SK-N-SH treated with all-trans-retinoic acid at 6 μM for 48 hours (cell line): ENCODE measurements at places on chromosomes 16 and 17.

DNA sequence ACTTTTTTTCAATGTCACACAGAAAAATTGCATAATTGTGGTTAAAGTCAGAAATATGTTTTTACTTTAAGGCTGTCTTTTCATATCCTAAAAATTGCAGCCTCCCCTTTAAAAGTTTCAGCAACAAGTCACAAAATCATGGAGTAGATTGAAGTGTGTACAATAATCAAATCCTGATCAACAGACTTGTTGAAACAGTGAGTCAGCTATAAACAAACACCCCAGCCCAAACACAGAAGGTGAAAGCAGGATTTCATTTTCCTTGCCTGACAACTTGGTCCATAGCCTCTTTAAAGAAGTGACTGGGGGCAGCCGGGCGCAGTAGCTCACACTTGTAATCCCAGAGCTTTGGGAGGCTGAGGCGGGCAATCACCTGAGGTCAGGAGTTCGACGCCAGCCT, 59.9 kb downstream of the WNT3 start:
- no peak for ATAC-seq

DNA sequence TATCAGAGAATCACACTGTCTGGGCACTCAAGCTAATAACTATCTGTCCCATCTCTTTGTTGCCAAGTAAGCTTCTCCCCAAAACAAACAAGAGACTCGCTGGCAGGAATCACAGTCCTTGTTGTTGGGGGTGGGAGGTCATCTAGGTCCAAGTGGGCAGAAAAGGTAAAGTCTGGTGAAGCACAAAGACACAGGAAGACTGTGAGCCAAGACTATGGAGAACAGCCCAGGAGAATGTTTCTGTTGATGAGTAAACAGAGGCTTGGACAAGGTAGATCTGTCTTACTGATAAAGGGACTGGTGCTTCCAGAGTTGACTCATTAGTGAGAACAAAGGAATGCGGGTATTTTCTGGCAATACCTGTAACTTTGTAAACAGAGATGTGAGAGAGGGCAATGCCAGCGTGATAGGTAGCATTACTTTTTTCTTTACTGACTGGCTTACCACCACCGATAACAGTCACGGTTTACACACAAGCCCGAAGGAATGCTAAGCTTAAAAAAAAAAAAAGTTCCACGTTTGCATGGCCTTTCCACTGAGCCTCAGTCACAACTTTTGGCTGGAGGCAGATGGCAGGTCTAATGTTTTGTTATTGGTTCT, 11.5 kb upstream of the MMD start:
- ATAC-seq: no peak

DNA sequence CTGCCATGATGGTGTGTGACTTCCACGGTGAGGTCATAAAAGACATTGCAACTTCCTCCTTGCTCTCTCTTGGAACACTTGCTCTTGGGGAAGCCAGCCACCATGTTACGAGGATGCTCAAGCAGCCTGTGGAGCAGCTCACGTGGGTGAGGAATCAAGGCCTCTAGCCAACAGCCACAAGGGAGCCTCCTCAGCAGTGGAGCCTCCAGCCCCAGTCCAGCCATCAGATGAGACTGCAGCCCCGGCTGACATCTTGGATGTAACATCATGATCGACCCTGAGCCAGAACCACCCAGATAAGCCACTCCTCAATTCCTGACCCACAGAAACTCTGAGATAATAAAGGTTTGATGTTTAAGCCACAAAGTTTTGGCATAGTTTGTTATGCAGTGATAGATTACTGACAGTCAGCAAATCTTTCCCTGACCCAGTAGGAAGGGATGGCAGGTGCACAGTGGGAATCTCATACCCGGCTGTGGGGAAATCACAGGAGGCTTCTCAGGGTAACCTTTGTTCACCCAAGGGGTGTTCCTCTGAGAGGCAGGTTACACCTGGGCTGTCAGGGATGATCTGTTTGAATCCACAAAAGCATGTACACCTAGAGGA, 23.3 kb upstream of the GINS2 start:
- ATAC-seq: no peak

DNA sequence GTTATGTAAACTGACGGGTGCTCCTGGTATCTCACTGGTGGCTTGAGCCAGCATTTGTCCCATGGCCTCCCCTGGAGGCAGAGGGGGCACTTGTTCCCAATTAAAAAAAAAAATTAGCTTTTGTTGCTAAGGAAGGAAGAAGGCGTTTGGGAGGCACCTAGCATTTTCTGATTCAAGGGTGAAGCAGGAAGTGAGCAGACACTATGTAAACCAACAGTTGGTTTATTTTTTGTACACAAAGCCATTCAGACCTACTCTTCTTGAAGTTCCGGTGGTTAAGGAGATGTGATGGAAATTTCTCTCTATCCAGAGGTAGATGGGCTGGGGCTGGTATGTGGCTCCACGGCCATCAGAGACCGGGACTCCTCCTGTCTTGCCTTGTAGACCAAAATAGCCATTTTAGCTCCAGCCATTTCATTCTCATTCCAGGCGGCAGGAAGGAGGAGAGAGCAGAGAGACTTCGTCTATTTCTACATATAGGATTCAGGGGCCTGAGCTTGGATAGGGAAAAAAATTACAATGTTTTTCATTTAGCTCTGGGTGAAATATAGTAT, 103.0 kb downstream of the SNX29 start:
- no peak for ATAC-seq

DNA sequence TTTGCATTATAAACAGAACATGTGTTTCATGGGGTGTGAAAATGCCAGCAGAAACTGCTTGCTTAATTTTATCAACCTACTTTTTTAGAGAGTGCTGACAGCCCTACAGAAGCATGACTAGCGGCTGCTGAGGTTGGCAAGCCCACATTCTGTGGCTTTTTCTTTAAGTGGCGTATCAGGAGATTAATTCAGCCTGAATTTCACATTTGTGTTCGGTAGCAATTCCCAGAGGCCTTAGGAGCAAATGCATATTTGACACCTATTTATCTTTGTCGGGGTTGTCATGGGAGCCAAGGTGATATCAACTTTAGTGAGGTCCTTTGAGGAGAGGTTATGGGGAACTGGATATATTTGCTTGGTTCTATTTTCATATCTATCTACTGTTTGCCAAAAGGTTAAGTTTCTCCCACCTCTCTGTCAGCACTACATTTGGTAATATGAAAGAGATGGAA, 140.9 kb downstream of the KCNJ2 start:
- no peak for ATAC-seq

- ATAC-seq: no peak; the same call in 1 of the 3 replicates
Measured at GRCh38 chr17:80208050-80208449, 12.1 kb downstream of the SGSH start.

DNA sequence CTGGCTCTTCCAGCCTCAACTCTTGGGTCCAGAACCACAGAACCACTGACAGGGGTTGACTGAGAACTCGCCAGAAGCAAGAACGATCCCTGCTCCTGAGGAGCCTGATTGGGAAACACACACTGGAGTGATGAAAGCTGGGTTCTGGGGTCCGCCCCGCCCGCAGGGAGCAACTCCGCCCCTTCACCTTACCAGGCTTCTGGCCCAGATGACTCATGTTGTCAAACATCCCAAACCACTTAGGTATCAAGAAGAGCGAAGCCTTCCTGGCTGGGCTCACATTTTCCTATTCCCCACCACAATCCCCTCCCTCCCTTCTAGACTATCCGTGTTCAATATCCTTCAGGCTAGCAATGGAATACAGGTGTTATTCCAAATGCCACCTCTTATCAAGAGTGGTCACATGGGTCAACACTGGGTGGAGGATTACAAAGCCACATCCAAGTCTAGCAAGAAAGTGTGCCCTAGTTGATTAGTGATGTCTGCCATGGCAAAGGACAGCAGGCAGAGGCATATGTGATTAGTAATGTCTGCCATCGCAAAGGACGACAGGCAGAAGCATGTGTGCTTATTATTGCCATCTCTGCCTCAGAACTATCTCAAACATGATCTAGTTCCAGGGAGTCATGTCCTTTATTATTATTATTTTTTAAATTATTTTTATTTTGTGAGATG, 70.5 kb downstream of the TIMM22 start:
- no peak for ATAC-seq

DNA sequence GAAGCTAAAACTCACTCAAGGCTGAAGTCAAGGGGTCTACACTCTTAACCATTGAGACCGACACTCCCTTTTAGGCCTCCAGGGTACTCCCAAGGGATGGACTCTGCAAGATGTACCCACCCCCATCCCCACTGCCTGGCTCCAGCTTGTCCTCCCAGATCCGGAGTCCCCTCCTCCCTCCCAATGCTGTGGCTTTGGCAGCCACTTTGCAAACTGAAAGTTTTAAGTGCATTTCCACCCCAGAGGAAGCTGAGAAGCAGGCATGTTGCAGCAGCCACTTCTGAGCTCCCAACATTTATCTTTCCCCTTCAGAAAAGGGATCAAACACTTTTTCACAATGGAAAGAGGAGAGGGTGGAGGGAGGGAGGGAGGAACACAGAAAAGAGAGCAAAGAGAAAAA, 115.2 kb downstream of the COPRS start:
- ATAC-seq: peak; percentile 11

- no peak for ATAC-seq
Measured at GRCh38 chr17:67570797-67571196, 146.9 kb upstream of the NOL11 start.

DNA sequence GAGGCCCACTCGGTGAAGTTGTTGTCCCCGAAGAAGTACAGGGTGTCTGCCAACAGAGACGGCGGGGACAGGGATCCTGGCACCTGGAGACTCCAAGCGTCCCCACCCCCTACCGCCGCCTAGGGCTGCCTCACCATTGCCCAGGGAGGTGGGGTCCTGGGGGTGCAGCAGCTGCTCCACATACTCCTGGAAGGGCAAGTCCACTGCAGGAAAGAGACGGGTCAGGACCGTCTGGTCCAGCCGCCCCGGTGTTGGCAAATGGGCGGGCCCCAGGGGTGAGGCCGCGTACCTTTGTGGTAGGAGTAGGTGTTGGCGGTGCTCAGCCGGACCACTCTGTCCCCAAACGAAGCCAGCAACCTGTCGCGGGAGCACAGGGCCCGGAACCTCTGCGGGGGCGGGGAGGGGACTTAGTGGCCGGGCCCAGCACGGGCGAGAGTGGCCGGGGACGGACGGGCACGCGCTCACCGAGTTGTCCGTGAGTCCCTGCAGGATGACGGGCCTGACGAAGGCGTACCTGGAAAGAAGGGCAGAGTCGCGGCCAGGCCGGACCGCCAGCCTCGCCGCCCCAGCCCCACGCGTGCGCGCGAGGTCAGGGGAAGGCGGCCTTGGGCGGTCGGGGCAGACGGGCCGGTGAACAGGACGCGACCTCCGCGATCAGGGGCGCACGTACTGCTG, 601 bp downstream of the JMJD8 start:
- no peak for ATAC-seq

DNA sequence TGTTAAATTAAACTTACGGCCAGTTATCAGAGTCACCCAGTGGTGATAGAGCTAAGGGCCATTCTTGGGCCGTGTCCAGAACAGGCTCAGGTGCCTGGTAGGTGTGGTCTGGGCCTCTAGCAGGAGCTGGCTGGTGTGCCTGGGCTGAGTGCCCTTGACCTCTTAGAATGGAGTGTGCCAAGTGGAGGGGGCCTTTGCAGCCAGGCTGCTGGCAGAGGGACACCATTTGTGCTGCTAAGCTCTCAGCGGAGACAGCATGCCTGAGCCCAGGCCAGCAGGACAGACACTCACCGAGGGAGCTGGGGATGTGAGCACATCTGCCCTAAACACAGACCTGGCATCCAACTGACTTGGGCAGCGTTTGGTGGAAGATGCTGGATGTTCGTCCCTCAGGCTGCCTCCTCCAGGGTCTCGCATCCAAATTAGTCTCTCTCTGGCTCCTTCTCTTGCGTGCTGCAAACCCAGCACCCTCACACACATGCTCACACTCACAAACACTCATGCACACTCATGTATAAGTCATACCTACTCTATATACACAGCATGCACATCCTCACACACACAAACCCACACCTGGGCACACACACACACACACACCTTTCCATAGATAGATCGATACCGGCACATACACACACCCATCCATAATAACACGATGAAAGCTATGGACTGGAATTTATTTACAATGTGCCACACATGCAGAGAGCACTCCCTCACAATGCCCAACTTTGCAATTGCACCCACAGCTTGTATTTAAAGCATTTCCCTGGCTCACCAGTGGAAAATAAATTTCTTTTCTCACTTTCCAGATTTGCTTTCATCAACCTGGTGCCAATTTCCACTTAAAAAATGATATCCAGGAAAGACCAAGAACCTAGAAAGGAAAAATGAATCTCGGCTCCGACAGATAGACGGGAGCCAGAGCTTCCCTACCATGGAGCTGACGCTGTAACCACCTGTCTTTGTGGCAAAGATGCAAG, 33.6 kb upstream of the CDH5 start:
- no peak for ATAC-seq

DNA sequence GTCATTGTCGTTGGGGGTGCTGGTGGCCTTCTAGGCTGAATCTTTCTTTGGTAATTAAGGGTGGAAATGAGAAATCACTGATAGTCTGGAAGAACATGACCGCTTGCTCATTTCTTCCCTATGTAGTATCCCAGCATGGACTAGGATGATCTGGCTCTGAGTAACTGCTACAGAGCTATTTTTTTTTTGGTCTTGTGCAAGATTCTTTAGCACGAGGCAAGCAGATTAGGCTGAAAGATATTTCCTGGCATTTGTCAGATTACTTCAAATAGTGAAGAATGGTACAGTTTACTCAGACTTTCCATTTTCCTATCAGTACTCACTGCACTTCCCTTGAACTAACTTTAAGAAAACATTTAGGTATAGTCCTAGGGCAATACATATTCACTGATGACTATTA, 89.0 kb downstream of the SYCE1L start:
- no peak; the same call in 2 of the 3 replicates for ATAC-seq

DNA sequence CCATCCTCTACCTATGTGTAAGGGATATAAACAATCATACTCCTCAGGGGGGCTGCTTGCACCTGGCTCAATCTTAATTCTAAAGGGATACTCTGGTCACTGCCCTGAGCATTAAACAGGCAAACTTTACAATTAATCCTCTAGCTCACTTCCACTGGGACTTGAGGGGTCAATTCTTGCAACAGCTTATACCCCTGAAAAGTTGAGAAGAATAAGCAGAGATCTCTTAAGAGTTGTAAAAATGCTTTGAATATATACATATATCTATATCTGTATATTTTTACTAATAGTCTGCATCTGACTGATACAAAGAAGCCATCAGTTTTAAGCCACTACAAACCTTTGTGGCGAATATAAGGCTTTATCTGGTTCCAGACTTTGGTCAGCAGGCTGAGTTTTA, 19.6 kb downstream of the HEATR6 start:
- ATAC-seq: no peak

DNA sequence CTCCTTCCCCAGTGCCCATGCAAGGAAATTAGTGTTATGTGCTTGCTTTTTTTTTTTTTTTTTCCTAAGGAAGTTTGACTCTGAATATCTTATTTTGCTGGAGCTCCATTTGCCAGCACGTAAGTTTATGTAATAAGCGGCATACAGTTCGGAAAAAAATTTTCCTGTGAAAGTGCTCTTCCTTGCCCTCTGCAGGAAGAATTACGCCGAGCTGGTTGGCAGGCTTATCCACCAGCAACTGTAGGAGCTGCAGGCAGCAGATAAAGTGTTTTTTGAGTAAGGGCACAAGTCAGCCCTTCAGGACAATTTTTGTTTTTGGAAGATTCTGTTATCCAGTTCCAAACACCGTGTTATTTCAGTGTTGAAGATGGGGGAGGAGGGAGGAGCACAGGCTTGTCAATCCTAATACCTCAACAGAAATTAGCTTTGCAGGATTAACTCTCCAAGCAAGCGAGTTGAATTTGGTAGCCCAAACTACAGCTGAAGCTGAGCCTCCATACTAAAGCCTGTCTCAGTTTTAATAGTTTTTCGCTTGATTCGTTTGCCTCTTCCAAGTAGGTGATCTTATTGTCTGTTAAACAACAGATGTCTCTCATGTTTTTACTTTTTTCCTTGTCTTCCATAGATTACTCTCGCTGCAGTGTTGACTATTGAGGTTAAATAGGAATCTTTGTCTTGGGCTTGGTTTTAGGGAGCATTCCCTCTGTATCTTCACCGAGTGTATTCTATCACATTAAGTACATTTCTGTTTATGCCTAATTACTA, 1.1 kb downstream of the SPECC1 start:
- peak; percentile 81 for ATAC-seq
